ENCODE measurements at places on chromosomes 1 and 21.

DNA sequence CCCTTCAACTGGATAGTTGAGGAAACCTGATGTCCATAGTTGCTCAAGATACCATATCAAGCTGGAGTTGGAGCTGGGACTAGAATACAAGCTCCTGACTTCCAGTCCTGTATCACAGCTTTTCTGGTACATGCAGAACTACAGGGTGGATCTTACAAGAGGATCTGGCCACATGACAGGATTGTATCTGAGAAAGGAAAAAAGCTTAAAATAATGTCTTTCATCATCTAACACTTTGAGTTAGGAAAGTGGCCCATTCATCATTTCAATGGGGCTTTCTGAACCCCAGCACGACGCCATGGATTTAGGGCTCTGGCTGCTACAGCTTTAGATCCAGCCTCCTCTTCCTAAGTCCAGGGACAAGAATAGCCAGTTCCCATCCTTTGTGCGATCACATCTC, 46.9 kb downstream of the RASSF5 start:
- no peak for DNase-seq

- no peak for DNase-seq
These were observed at the start of gene KRTAP19-2 for GRCh38 chr21:30487336-30487735. KRTAP19-2 (minus strand) TSS chr21:30487436; CDS start chr21:30487348, 88 bp downstream.

- no peak for DNase-seq
These were observed 52.7 kb downstream of the PLPP3 start for GRCh38 chr1:56526571-56527174.

DNA sequence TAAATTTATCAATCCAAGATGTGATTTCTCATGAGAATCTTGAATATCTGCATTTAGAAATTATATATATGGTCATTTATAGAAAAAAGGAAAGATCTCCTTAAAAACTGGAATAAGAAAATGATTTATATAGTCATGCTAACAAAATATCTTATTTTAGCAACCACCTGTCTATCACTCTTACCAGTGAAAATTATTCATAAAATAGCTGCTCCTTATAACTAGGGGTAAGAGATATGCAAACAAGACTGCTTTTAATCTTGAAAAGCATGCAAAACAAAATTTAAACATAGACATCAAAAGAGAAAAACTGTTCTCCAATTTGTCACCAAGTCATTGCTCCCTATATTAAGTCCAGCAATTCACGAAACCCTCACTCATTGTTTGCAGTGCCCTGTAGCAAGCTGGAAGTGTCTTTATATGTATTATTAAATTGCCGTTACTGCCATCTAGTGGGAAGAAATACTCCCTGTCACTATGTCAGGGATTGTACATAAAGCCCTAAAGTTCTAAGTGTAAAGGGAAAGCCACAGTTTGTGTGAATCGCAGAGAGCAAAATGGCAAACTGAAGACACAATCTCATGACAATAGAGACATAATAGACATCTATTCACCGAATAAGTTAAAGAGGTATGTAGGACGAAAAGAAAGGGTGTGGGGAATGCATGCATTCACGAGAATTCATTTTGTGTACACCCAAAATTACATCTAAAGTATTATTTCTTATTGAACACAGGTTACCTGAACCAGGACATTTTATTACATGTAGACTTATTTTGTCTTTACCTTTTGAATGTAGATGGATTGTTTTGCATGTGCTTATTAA, 600.5 kb downstream of the USP25 start:
- peak; percentile 94 for DNase-seq

DNA sequence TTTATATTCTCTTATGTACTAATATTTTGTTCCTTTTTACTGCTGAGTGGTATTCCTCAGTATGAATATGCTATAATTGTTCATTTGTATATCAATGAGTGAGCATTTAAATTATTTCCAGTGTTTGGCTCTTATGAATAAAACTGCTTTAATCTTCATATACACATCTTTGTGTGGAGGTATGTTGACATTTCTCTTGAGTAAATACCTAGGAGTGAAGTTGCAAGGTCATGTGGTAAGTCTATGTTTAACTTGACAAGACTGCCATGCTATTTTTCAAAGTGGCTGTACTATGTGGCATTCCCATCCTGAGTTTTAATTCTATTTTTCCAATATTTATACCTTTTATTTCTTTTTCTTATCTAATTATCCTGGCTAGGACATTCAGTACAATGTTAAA, 124.2 kb downstream of the ADSS2 start:
- no peak for DNase-seq

DNA sequence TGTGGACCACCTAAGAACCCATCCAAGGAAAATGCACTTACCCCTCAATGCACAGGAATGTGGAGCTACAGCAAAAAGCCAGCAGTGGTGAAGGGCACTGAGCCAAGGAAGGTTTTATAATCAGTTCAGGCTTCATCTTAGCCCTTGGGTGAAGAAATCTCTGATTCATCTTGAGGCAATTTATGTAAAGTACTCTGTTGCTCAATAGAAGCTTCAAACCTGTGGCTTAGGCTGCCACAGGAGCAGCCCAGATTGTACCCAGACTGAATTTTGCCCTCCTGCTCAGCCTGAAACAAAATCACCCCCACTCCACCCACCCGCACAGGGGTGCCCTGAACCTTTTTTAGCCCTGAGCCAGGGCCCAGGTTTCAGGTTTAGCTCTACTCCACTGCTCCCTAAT, at the start of gene S100A12:
S100A12 (minus strand) TSS at position 111 of the 400 bp plus-strand sequence. CDS start 1,029 bp downstream, outside the sequence.
- no peak for DNase-seq

DNA sequence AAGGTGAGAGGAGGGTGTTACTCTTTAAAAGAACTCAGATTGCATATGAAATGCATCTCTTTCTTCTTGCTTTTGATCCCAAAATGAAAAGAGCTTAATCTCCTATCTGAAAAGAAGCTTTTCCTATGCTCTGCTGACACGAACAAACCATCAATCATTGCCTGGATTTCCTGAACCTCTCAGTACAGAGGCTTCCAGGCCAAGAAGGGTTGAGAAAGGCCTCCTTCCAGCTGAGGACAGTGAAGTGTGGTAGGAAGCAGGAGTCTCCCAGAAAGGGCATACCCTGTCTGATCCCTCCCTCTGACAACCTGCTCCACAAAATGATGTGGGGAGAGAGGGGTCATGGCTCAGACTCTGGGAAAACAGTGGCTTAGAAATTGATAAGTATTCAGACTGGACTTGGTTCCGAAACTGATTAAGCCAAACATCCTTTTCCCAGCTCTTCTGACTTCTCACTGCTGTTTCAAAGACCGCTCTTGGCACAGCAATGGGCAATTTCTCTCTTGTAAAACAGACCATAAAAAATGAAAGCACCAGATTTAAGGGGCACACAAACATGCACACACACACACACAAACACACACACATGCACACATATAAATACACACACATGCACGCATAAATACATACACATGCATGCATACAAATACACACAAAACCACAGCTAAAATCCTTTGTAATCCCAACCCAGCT, 310.3 kb downstream of the SIPA1L2 start:
- DNase-seq, result no peak

- peak; percentile 93 for DNase-seq
These were observed 17.2 kb downstream of the TADA1 start for GRCh38 chr1:166858726-166859419.

DNA sequence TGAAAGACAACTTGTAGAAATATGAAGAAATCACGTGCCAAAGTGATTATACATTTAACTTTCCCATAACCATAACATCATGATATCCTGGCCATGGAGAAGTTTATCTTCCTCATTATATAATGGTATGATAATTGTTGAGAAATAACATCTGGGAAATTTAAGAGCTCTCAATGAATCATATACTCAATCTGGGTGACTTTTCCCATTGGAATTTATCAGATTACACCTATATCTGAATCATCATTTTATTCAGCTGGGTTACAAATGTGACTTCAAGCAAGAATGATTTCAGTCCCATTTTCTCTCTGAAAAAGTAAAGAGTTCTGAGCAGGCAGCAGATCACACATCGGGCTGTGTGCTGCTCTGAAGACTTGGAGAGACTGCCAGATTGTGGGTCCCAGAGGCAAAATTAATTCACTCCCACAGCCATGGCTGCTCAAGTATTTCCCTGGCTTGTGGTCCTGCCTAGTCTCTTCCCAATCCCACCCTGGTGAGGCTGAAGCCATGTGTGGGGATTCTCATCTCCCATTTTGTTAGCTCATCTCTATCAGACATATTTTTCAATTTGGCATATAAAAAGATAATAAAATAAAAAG, 278.0 kb downstream of the MRPL39 start:
- no peak for DNase-seq

DNA sequence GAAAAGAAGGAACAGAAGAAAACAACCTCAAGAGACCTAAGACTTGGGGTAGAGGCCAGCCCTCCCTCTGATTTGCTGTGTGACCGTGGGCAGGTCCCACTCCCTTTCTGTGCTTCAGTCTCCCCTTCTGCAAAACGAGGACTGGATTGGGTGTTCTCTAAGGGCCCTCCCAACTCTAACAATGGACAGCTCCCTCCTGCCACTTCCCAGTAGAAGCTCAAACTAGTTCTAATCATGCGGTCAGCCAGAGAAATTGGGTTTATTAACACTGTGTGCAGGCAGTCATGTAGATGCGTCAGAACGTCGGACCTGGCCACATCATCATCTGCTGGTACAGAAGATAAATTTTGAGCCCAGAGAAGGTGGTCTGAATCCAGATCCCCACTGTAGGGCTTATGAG, 1.6 kb upstream of the PADI4 start:
- DNase-seq, result no peak

DNA sequence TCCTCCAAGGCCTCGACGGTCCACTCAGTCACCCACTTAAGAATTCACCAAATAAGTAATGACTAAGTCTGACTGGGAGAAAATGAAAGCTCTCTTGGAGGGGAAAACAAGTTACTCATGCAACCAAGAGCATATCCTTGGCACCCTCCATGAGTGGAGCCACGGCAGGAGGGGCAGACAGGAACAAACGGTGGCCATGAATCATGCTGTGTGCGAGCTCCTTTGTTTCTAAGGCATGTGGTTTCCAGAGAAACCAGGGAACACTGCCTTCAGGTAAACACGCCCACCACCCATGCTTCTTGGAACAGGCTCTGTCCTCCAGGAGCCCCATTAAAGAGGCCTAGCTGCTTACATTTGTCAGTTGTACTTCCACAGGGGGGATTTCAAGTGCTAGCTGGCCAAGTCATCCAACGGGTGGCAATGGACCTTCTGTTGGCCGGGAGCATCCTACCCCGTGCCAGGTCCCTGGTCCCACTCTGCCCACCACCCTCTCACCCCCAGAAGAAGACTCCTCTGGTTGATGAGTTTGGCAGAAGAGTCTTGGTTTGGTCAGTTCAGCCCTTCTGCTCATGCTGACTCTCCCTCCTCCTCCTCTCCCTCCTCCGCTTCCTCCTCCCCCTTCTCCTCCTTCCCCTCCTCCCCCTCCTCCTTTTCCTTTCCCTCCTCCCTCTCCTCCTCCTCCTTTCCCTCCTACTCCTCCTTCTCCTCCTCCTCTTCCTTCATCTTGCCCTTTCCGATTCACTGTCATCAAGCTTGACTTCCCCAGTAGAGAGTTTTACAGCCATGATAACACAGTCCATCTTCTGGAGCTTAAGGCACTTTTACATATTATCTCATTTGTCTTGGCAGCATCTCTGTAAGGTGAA, 107.6 kb downstream of the CCDC185 start:
- no peak for DNase-seq

DNA sequence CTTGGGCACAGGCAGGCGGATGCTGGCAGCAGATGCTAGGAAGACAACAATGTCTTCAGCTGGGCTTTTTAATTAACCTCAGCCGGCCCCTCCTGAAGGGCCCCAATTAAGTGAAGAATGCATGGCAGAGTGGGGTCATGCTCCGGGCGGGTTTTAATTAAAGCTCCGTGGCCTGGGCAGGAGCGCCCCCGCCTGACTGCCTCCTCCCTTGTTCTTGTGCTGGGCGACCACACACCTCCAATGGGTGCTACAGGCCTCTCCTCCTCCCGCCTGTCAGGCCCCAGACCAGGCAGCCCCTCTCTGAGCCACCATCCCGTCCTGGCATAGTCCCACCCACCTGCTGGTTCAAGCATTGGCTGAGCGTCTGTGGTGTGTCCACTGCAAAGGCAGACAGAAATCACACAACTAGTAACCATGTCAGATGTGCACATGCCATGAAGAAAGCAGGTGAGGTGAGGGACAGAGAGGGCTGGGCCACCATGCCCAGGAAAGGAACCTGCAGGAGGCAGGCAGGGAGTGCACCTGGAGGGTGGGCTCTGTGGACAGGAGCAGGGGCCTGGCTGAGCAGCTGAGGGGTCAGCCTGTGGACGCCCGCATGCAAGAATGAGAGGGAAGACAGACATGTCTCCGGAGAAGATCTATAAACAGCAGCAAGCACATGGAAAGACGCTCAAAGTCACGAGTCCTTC, 8.5 kb upstream of the ARF1 start:
- DNase-seq, result no peak

DNA sequence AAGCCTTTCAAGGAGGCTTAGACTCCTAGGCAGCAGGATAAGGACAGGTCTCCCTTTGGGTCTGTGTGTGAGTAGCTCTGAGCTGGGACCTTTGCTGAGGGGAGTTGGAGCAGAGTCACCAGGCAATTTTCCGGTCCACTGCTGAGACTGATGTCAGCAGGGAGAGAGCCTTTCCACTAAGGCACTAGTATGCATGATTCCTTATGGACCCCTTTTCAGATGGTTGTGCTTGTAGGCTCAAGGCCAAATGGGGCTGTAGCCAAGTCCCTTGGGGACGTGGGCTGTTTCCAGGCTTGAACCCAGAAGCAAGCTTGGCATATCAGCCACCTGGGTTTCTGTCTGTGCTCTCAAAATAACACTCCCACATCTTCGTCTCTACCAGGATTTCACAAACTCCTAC, 73.0 kb downstream of the CCDC18 start:
- DNase-seq, result no peak

GRCh38 chr1:161085165-161085564, 4.2 kb downstream of the NECTIN4 start:
- no peak for DNase-seq

DNA sequence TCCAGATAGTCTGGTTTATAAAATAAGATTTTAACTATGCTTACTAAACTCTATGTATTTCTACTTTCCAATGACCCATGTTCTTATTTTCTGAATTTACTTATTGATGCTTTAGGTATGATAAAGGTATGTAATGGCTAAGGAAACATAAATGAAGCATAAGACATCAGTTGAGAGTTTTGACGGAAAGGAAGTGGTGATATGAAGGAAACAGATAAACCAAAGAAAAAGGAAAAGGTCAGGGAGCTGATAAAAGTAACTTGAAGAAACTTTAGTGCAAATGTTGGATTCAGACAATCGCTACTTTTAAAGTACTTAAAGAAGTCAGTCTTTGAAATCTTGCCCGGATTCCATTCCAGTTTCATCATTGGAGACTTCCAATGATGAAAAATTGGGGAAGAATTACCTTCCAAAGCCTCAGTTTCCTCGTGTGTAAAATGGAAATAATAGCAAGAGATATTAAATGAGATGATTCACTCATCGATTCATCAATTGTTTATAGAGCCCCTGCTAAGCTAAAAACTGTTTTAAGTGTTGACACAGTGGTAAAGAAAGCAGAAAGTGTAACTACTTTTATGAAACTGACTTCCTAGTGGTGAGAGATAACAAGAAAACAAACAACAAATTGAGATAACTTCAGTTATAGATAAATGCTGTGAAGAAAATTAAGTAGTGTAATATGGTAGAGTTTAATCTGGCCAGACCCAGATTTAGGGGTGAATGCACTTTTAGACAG, 10.6 kb downstream of the PTPRC start:
- DNase-seq, result no peak
